SJSA1 (cell line): ENCODE measurements at places on chromosomes 11 and 22. TPM values are rescaled to one million over a fixed set of nuclear protein-coding genes. Genes with fewer than 3 reads are reported as not detected.

GRCh38 chr11:63766531-63767235 lies 1.9 kb downstream of the ZFTA start:
- DNase-seq = no peak

- DNase-seq = no peak
Observed at GRCh38 chr11:113705871-113706655, at the start of gene TMPRSS5. TSS of gene TMPRSS5 (minus strand) at chr11:113706308. CDS start at chr11:113706224, 84 bp downstream.

- DNase-seq = no peak
Observed at GRCh38 chr11:115168229-115168671, 336.0 kb downstream of the CADM1 start.

DNA sequence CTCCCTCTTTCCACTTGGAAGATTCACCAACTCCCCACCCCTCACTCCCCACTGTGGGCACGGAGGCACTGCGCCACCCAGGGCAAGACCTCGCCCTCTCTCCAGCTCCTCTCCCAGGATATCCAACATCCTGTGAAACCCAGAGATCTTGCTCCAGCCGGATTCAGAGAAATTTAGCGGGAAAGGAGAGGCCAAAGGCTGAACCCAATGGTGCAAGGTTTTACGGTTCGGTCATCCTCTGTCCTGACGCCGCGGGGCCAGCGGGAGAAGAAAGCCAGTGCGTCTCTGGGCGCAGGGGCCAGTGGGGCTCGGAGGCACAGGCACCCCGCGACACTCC lies 397 bp upstream of the CD44 start:
- no peak for DNase-seq

DNA sequence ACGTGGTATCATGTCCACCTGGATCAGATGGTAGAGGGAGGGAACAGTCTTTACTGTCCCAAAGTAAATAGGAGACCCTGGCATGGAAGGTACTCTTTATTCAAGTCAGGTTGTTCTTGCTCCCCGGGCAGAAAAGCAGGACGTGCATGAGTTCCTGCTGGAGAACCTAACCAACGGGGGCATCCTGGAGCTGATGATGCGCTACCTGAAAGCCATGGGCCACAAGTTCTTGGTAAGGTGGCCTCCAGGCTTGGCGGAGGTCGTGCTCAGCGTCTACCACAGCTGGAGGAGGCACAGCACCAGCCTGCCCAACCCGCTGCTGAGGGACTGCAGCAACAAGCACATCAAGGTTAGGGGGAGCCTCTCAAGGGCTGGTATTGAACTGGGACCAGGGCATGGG lies 48.7 kb downstream of the CABIN1 start:
- no peak for DNase-seq

- DNase-seq = peak; percentile 42
Observed at GRCh38 chr22:46114518-46115387, 35.6 kb upstream of the PPARA start.

GRCh38 chr11:131145791-131146190 lies 224.6 kb upstream of the NTM start:
- DNase-seq = no peak

GRCh38 chr11:14973621-14974514 lies 1.7 kb upstream of the CALCA start:
- DNase-seq = no peak

GRCh38 chr11:106121570-106122320 lies 44.3 kb downstream of the AASDHPPT start:
- DNase-seq = peak; percentile 26

- no peak for DNase-seq
Observed at GRCh38 chr11:125229916-125230315, 65.4 kb downstream of the PKNOX2 start.

DNA sequence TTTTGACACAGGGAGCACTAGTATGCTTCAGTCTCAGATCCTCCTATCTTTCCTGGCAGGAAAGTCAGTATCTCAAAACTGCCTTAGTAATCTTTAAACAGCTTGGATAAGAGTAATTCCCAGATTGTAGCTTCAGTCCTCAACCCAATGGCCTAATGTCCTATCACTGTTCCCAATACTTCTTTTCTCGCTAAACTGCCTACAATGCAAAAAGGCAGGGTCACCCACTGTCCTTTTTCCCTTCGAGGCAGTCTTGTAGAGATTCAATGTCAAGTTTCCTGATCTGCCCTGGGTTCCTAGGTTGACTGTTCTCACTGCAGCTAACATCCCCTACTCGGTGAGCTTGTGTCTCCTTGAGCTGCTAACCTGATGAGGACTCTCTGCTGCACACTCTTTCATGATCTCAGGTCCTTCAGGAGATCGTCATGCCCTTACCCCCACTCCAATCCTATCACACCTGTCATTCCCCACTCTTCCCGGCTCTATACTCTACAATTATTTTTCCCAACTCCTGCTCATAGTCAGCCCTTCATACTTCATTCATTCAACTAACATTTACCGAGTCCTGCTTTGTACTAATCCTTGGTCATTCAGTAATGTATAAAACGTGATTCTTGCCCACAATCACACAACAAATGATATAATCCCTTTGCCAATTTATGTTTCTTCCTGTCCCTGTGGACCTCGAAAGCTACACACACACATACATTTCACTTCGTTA lies 904 bp downstream of the C2CD3 start:
- no peak for DNase-seq

DNA sequence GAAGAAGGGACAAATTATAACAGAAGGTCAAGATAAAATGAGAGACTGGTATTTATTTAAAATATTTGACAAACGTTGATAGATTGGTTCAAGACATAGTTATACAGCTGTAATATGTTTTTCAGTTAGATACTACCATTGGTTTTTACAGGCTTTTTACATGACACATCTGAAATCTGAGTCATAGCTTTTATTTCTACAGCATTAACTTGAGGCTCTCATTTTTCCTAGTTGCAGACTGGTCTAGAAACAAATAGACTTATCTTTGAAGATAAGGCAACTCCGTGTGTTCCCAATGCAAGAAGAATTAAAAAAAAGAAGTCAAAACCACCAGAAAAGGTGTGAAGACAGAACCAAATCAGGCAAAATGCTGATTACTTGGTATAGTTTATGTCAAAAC lies 31.3 kb downstream of the CEP57 start:
- DNase-seq = no peak

DNA sequence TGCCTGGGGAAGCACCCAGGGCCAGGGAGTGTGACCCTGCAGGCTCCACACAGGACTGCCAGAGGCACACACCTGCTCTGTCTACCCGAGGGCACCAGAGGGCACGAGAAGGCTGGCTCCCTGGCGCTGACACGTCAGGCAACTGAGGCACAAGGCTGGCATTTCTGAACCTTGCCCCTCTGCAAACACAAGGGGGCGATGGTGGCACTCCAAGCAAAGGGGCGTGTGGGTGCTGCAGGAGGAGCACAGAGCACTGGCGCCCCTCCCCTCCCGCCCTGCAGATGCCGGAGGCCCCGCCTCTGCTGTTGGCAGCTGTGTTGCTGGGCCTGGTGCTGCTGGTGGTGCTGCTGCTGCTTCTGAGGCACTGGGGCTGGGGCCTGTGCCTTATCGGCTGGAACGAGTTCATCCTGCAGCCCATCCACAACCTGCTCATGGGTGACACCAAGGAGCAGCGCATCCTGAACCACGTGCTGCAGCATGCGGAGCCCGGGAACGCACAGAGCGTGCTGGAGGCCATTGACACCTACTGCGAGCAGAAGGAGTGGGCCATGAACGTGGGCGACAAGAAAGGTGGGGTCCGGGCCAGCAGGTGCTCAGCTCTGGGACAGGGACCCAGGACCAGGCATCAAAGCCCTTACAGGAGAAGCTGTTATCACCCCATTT lies 20.8 kb upstream of the TXNRD2 start:
- peak; percentile 78 for DNase-seq

GRCh38 chr11:45984192-45984591 lies 61.7 kb downstream of the LARGE2 start:
- DNase-seq = no peak

The RFPL3 gene
- not detected in 2 replicates for total RNA-seq

The USH1C gene
- total RNA-seq = not detected in 2 replicates

The KCNE3 gene
- not detected in 2 replicates for total RNA-seq

The TMEM138 gene
- 46.1 and 65.4 TPM in 2 replicates for total RNA-seq

The PRR5L gene
- 41.3 and 43.0 TPM in 2 replicates for total RNA-seq

The PARVB gene
- total RNA-seq = 22.3 and 33.0 TPM in 2 replicates

The SPDYC gene
- not detected in 2 replicates for total RNA-seq

The C11orf42 gene
- not detected in 2 replicates for total RNA-seq
